ENCODE measurements at places on chromosomes 11 and 22.
A peak's percentile ranks its signal among the peaks of the same experiment; 100 is the strongest.

DNA sequence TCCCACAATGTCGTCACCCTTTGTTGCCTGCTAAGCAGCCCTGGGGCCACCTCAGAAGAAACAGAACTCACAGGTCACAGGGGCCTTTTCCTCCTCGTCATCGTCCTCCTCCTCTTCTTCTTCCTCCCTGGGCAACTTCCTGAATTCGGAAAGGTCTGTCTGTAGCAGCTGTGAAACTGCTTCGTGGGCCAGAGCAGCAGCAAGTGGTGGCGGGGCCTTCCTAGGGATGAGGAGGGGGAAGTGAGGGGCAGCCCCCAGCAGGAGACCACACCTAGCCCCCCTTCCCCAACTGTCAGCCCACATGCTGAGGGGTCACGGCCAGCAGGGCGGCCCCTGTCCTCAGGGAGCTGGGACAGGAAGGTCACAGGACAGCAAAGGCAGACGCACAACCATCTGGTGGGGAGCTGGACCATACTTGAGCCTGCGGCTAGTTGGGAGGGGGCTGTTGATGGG, 13.2 kb downstream of the PPM1F start:
- no peak for DNase-seq

- peak; percentile 75 for DNase-seq
These were observed 26.7 kb downstream of the CD44 start for GRCh38 chr11:35165423-35166368.

DNA sequence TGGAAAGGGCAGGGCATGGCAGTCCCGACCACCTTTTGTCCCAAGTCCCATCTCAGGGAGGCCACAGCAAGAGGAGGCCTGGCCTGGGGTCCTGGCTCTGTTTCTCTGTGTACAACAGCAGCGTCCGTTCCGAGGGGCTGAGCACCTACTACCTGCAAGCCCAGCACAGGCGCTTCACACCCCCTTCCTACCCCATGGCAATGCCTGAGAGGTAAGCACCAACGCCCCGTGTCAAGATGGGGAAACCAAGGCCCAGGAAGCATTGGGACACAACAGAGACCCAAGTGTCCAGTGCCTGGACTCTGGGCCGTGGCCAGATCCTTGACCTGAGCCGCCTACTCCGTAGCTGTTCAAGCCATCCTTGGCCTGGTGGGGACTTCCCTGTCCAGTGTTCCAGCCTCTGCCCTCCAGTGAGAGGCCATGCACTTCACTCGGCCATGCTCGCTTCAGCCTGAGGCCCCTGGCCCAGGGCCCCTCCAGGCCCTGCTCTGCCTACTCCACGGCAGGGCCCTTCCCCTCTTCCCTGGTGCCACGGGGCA, 14.3 kb upstream of the TCF20 start:
- no peak for DNase-seq

GRCh38 chr11:124941703-124942102, 5.9 kb upstream of the HEPACAM start:
- no peak for DNase-seq

- DNase-seq = no peak
These were observed 555.7 kb upstream of the ANO3 start for GRCh38 chr11:25776238-25776637.

DNA sequence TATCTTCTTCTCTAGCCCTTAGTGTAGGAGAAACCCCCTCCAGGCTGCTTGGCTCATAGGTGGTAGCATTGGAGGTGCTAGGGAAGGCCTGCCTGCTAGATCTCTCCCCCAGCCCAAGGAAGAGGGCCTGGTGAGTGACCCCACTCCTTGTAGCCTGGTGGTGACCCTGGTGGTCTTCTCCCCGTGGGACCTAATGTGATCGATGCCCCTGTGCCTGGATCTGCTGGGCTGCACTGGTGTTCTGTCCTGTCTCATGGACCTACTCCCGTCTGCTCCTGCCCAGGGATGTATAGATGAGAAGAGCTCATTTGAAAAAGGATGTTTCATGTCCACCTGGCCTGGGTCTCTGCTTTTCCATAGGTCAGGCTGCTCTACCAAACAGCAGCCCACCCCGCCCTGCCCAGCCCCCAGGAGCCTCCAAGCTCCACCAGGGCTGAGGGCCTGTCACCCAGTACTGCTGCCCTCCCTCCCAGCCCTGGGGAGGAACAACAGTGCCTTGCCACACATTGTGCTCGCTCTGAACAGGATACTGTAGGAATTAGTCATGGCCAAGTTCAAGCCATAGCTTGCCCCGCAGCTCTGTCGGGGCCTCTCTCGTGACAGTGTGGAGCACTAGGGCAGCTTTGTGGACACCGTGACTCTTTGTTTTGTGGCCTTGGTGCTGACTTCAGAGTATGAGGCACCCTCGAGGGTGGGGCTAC, 19.7 kb downstream of the SLC37A2 start:
- no peak for DNase-seq
